ENCODE measurements at places on chromosomes 13 and 19.

GRCh38 chr19:14672188-14672872, 2.3 kb downstream of the ADGRE3 start:
- no peak for DNase-seq

- DNase-seq: no peak
Observed at GRCh38 chr19:7578127-7578526, 17.5 kb upstream of the CAMSAP3 start.

- DNase-seq: peak; percentile 76
Observed at GRCh38 chr19:40806423-40807146, 7.6 kb downstream of the EGLN2 start.

DNA sequence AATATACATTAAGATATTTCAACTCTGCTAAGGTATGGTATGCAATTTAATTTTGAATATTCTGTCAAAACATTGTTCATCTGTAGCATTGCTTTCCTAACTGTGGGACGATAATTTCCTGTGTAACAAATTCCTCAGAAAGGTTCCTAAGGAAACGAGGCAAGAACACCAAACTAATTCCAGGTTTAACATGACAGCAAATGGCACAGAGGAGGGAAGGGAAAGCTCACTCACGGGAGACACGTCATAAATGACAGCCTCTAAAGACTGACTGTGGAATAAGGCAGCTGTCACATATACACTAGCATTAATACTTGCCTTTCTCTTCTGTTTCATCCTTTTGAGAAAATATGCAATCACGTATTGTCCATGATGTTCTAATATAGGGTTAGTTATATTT, 380.6 kb downstream of the LIG4 start:
- DNase-seq: no peak

DNA sequence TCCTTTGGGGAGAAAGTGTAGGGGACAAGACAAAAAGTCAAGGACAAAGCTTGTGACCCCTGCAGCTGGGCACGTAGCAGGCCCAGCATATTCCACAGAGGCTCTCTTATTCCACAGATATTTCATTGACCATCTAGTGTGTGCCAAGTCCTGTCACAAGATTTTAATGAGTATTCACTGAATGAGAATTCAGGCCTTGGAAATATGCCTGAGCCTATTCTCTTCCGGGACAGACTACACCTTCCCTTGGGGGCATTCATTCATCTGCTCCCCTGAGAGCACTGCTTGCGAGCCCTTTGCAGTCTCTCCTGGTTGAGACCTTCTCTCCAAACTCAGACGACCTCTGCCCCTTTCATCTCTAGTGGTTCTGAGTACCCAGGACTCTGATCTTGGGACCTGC, 25.5 kb downstream of the ERICH6B start:
- no peak for DNase-seq

- DNase-seq: no peak
Observed at GRCh38 chr19:56321989-56322440, 7.4 kb upstream of the ZSCAN5A start.

Measured in right kidney (tissue), 9 donors.